ENCODE measurements at places on chromosomes 12 and 14. TPM values are rescaled to one million over a fixed set of nuclear protein-coding genes. Genes with fewer than 3 reads are reported as not detected.

The NGB gene
- total RNA-seq: not detected

The KNTC1 gene
- total RNA-seq: 5.2 TPM

The SELPLG gene
- 0.97 TPM for total RNA-seq

The KLRK1 gene
- not detected for total RNA-seq

The GZMB gene
- total RNA-seq: not detected

The MTA1 gene
- 49.5 TPM for total RNA-seq

The GPD1 gene
- total RNA-seq: not detected

The KRT82 gene
- not detected for total RNA-seq

The NKX2-1 gene
- not detected for total RNA-seq

The COQ6 gene
- 12.6 TPM for total RNA-seq

The RTL1 gene
- total RNA-seq: not detected

The PIP4P1 gene
- total RNA-seq: 11.6 TPM

The POTEM gene
- not detected for total RNA-seq

The BMP4 gene
- total RNA-seq: 55.4 TPM

The POMT2 gene
- 10.5 TPM for total RNA-seq

The TMEM132D gene
- total RNA-seq: not detected

The GMPR2 gene
- 96.7 TPM for total RNA-seq

The ACSM4 gene
- not detected for total RNA-seq

The NTN4 gene
- total RNA-seq: 71.1 TPM

The MBD6 gene
- 15.0 TPM for total RNA-seq

The PPP2R5C gene
- total RNA-seq: 65.8 TPM

The B3GNT4 gene
- total RNA-seq: 2.5 TPM

The ACVRL1 gene
- 107 TPM for total RNA-seq

The POTEG gene
- not detected for total RNA-seq

The P2RX7 gene
- not detected for total RNA-seq

The TNFAIP2 gene
- total RNA-seq: 113 TPM

The KERA gene
- not detected for total RNA-seq

The GDF11 gene
- 7.1 TPM for total RNA-seq

The SLC8B1 gene
- total RNA-seq: 9.4 TPM

The PROX2 gene
- not detected for total RNA-seq

The TNS2 gene
- total RNA-seq: 100 TPM

The PTCSC3 gene
- total RNA-seq: not detected

The GNB3 gene
- total RNA-seq: 2.5 TPM

The GMFB gene
- 70.4 TPM for total RNA-seq

The RNU6-8 gene
- not detected for total RNA-seq

The SAMD15 gene
- 1.1 TPM for total RNA-seq

The LMO3 gene
- total RNA-seq: 10.7 TPM

The TSPAN8 gene
- 6.0 TPM for total RNA-seq

The TIGAR gene
- total RNA-seq: 10.5 TPM

The SYNDIG1L gene
- not detected for total RNA-seq

The DIABLO gene
- 64.3 TPM for total RNA-seq

The SIVA1 gene
- total RNA-seq: 184 TPM

The SDR9C7 gene
- total RNA-seq: not detected

The MMP17 gene
- 31.8 TPM for total RNA-seq

The CEP83 gene
- 4.1 TPM for total RNA-seq

All from cardiac atrium fibroblast (primary cell).